ENCODE measurements at places on chromosomes 7 and 10.

GRCh38 chr10:13422800-13423199 lies 74.7 kb upstream of the SEPHS1 start:
- no peak for DNase-seq

DNA sequence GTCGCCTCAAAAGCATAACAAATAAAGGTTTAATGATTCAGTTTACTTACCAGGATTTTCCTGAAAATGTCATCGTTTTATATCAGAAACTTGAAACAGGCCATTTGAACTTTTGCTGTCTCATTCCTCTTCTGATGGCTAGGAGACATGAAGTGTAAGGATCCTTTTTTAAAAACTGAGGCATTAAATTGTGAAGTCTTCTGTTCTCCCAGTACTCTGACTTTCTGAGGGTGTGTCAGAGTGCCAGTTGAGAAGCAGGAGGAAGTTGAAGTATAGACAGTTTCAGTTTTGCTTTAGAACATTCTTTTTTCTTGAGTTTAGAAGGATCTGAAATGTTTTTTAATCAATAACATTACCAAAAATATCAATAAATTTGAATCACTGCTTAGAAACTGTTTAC lies at the start of gene SAMD9L:
Gene SAMD9L, minus strand, starts transcription at position 242 of the 400 bp plus-strand sequence. CDS start 12,414 bp downstream, outside the sequence.
- DNase-seq, result no peak

GRCh38 chr10:76357726-76358415 lies 926.4 kb downstream of the LRMDA start:
- DNase-seq, result no peak

DNA sequence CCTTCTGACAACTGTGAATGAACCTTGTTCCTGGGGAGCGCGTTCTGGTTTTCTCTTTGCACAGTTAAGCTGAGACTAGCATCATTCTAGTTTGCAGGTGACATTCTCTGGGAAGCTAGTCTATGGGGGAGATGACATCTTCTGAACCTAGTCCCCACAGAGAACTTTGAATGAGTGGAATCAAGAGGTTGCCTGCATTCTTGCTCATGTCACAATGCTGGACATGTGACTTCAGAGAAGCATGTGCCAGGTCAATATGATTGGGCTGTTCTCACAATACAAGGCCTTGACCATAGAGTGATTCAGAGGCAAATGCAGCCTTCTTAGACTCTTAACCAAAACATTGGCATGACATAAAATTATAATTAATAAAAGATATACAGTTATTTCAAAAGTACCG lies 22.1 kb downstream of the KLLN start:
- no peak for DNase-seq

DNA sequence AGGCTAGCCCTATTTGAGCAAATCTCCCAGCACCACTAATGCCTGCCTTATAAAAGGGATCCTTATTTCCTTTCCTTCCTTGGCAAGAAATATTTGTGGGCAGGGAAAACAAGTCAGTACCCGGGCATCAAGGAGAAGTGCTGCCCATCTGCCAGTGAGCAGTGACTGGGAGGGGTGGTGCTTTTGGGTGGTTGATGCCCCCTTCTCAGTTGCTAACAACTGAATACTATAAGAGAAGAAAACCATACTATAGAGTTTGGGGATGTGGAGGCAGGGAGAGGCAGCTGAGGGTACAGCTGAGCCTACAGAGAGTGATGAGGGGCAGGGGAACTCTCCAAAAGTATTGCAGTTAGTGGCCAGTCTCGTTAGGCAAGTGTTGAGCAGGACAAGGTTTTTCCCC lies 39.3 kb downstream of the OGDH start:
- DNase-seq, result no peak

DNA sequence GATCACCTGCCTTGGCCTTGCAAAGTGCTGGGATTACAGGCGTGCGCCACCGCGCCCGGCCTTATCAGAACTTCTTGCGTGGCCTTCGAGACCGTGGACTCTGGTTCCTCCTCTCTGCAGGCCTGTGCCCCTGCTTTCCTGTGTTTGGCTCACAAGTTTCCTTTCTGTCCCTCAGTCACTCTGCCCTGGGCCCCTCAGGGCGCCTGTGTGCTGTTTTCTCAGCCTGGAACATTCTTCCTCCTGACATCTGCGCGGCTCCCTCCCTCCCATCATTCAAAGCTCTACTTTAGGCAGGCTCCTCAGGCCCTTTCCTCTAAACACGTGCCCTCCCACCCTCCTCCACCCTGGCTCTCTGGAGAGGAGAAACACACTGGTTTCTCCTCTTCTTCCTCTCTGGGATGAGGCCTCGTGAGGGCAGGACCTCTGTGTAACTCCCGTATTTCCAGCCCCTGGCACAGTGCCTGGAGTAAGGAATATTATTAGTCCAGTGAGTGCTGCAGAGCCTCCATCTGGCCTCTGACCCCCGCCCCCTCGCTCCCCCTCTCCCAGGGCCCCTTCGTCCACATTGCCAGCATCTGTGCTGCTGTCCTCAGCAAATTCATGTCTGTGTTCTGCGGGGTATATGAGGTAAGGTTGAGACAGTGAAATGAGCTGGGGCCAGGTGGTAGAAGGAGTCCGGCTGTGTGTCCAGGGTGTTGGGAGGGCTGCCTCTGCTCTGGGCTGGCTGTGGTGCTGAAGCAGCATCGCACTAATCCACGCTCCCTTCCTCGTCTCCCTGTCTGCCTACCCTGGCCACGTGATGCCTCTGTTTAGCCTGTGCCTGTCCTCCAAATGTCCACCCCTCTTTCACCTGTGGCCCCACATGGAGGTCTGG lies 7.1 kb downstream of the CLCN1 start:
- no peak for DNase-seq

GRCh38 chr7:157003445-157003755 lies 7.1 kb downstream of the MNX1 start:
- no peak for DNase-seq

GRCh38 chr7:90645784-90646183 lies 49.7 kb downstream of the CDK14 start:
- no peak for DNase-seq
